ENCODE measurements at places on chromosomes 1 and 21. TPM values are rescaled to one million over a fixed set of nuclear protein-coding genes. Genes with fewer than 3 reads are reported as not detected.

GRCh38 chr1:13746342-13746741 lies 46.4 kb downstream of the PRDM2 start:
- no peak for DNase-seq

DNA sequence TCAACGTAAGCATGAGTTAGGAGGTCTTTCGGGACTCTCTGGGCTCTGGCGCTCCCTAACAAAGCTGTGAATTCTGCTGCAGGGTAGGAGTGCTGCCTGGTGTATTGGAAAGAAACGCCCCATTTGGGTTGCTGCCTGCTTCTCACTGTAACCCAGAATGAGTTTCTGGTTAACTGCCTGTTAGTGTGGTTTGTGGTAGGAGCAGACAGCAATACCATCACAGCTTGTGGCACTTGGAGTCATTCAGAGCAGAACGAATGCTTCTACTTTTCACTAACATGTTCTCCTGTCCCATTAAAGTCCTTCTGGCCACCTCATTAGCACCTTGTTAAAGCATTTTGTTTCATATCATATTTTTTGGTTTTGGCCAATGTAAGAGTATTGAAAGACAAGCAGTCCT lies 18.1 kb downstream of the MAP3K7CL start:
- DNase-seq: no peak

DNA sequence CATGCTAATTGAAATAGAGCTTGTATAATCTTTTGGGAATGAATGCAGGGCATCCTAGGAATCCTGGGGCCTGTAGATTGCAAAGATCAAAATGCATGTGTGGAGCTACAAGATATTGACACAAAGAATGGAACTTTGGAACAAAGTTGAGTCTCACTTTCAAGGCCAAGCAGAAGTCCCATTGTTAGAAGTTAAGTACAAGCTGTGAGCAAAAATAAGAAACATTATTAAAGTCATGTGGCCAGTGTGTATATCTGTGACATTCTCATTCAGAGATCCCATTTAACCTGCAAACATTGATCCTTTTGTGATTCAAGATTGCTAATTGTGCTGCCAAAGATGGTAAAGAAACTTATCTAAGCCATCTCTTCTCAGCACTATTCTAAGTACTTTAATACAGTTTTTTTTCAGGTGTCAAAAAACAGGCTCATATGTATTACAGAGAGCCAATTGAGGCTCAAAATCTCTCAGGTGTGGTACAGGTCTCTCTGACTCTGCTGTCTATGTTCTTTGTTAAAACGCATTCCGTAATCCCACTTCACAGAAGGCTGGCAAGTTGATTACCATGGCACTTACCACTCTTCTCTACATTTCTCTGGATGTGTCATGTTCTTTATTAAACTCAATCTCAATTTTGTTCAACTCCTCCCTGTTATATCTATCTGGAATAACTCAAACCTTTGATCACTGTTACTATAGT lies 704.4 kb upstream of the NEGR1 start:
- DNase-seq: no peak

- DNase-seq: no peak
These were observed 210.1 kb upstream of the C1orf87 start for GRCh38 chr1:60283690-60284089.

Gene C1orf115
- 2.5 TPM for total RNA-seq

DNA sequence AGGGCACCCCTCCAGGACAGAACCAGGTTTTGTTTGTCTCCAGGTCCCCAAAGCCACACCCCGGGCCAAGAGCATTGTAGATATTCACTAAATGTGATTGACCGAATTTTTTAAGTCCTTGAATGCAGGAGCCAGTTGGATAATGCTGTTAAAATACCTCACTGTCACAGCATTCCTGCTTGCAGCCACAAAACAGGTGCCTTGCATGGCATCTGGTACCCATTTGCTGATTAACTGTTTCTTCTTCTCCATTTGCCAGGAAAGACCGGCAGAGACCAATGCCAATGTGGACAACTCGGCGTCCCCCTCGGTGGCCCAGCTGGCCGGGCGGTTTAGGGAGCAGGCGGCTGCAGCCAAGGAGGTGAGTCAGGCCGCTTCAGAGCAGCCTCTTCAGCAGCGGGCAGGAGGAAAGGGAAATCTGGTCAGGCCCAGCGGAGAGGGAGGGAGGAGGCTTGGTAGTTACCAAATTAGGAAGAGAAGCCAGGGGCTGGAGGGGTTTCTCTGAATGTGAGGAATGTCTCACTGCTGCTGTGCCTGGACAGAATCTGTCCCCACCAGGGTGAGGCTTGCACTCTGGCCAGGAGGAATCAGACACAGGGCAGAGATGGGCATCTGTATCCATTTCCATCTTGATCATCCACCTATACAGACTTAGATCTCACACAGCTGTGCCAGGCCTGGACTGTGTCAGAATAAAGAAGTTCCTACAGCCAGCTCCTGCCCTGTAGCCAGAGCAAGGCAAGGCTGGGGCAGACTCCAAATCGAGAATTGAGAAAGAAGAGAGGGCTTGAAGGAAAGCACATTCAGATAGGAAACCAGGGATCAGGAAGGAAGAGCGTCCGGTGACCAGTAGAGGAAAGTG lies 37.9 kb upstream of the MPZL1 start:
- DNase-seq: peak; percentile 74

GRCh38 chr1:157239936-157240335 lies 101.7 kb upstream of the ETV3 start:
- no peak for DNase-seq

DNA sequence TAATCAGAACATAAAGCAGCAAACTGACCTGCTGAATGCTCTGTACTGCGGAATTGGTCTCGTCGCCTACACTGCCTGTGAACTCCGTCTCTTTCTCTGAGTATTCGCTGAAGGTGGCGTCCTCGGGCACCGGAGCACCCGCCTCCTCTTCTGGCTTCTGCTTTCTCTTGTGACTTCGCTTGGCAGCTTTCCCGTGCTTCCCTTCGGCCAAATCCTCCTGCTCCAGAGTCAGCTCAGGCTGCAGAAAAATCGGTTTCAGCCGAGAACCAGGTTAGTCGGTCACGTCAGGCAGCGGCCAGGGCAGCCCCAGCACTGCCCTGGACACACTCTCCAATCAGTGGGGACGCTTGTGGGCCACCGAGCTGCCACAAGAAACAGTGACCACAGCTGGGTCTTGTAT lies 35.8 kb upstream of the RIPK4 start:
- DNase-seq: no peak

- peak; percentile 89 for DNase-seq
These were observed 130.3 kb upstream of the PLXNA2 start for GRCh38 chr1:208374391-208374941.

Gene SLC9C2
- total RNA-seq: not detected

- DNase-seq: no peak
These were observed 2.7 kb downstream of the CACNA1E start for GRCh38 chr1:181486098-181486420.

- no peak for DNase-seq
These were observed 131.5 kb upstream of the ZNF644 start for GRCh38 chr1:91153341-91153740.

GRCh38 chr1:153324912-153325311 lies 12.2 kb upstream of the PGLYRP3 start:
- DNase-seq: no peak

All from SJSA1 (cell line).